ENCODE measurements at places on chromosomes 16 and 17. TPM values are rescaled to one million over a fixed set of nuclear protein-coding genes. Genes with fewer than 3 reads are reported as not detected.

Gene KRTAP4-1
- total RNA-seq: not detected

Gene TBC1D3I
- 0.46 TPM for total RNA-seq

Gene AARSD1
- 51.5 TPM for total RNA-seq

Gene TBC1D3C
- total RNA-seq: not detected

Gene ALDOA
- 1,083 TPM for total RNA-seq

Gene HOXB9
- total RNA-seq: not detected

Gene DNAI2
- not detected for total RNA-seq

Gene MPV17L
- 7.3 TPM for total RNA-seq

Gene SLC5A11
- total RNA-seq: 0.36 TPM

Gene NGFR
- 8.1 TPM for total RNA-seq

Gene MOSMO
- total RNA-seq: 13.1 TPM

Gene PDE6G
- 6.4 TPM for total RNA-seq

Gene CHRNB1
- 13.8 TPM for total RNA-seq

Gene CDK3
- total RNA-seq: 7.4 TPM

Gene MRM3
- total RNA-seq: 20.8 TPM

Gene KRTAP4-4
- total RNA-seq: not detected

Gene CLDN7
- 119 TPM for total RNA-seq

Gene CREBBP
- total RNA-seq: 66.1 TPM

Gene ACSM2A
- not detected for total RNA-seq

Gene VAT1L
- total RNA-seq: 49.6 TPM

Gene WFIKKN2
- not detected for total RNA-seq

Gene PHB1
- total RNA-seq: 401 TPM

Gene RNF135
- 10.3 TPM for total RNA-seq

Gene KCNH4
- total RNA-seq: 0.47 TPM

Gene C1QTNF8
- not detected for total RNA-seq

Gene ABCA6
- not detected for total RNA-seq

Gene AGRP
- not detected for total RNA-seq

Gene C16orf96
- 1.6 TPM for total RNA-seq

Gene USP6
- total RNA-seq: 0.25 TPM

Gene ATP2A3
- 32.0 TPM for total RNA-seq

Gene ABCA8
- total RNA-seq: not detected

Gene MIEF2
- 12.4 TPM for total RNA-seq

Gene HSD11B2
- 28.7 TPM for total RNA-seq

Gene NARF
- total RNA-seq: 87.4 TPM

Gene CACNG5
- 2.2 TPM for total RNA-seq

Gene ABCC6
- 1.8 TPM for total RNA-seq

Gene KRTAP4-9
- total RNA-seq: not detected

Gene ABCA9
- not detected for total RNA-seq

Gene GNG13
- total RNA-seq: not detected

Gene PRAC2
- not detected for total RNA-seq

Gene SOST
- not detected for total RNA-seq

Gene PRPSAP2
- total RNA-seq: 48.3 TPM

Gene ARHGAP44
- 22.2 TPM for total RNA-seq

Gene TNFSF12
- 5.5 TPM for total RNA-seq

Gene GINS2
- 59.1 TPM for total RNA-seq

Gene SYT17
- total RNA-seq: 5.6 TPM

Gene RBFOX1
- 3.1 TPM for total RNA-seq

Gene NUP93
- total RNA-seq: 201 TPM

Gene C17orf67
- total RNA-seq: 1.9 TPM

Gene DNAH17
- 0.67 TPM for total RNA-seq

Gene USP43
- total RNA-seq: 6.9 TPM

All from H1 (cell line).